Left hindlimb (tissue), 1 donor: ENCODE measurements at places on chromosomes 3 and 15.

DNA sequence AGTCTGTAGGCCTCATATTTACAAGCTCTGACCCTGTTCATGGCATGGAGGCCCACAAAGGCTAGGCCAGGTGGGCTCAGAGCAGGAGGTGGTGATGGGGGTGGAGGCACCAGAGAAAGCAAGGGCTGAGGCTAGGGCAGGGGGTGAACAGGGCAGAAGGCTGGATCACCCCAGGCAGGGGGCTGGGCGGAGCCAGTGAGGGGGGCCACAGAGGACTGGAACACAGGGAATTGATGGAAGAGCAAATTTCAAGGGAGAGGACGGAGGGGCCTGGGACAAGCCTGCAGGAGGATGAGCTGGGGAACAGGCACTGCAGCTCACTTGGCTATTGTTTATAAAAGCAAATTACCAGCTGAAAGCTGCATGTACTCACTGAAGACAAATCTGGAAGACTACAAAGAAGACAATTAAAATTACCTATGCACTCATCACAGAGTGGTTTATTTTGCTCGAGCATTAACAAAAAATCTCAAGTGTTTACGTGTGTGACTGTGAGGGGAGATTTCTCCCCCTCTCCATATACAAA is 11.0 kb downstream of the TNFAIP8L3 start:
- DNase-seq = no peak

DNA sequence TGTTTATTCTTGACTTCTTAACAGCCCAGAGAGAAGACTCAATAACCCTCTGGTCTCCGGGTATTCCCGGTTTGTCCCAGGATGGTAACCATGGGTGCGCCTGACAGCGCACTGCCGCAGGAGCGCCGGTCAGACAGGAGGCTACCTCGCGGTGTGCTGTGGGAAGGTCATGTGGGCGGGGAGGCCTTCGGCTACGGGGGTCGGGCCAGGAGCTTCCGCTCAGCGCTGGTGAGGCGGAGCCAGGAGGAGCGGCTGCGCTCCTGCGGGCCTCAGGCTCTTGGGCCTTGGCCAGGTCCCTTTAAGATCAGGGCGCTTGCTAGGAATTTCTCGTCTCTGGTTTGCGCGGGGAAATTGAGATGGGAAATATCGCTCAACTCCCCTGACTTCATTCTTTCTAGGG is 182.3 kb upstream of the NDN start:
- DNase-seq = peak; percentile 60

GRCh38 chr3:16817197-16817596 is 67.6 kb upstream of the PLCL2 start:
- no peak for DNase-seq

- DNase-seq = no peak
These were observed 260.4 kb upstream of the GPR149 start for GRCh38 chr3:154690413-154690812.

- DNase-seq = no peak
These were observed 21.9 kb downstream of the BHLHE40 start for GRCh38 chr3:5001135-5001534.
